ENCODE measurements at places on chromosomes 1 and 21. TPM values are rescaled to one million over a fixed set of nuclear protein-coding genes. Genes with fewer than 3 reads are reported as not detected.

- no peak for DNase-seq
Observed at GRCh38 chr1:24045771-24046170, 65.6 kb upstream of the SRSF10 start.

DNA sequence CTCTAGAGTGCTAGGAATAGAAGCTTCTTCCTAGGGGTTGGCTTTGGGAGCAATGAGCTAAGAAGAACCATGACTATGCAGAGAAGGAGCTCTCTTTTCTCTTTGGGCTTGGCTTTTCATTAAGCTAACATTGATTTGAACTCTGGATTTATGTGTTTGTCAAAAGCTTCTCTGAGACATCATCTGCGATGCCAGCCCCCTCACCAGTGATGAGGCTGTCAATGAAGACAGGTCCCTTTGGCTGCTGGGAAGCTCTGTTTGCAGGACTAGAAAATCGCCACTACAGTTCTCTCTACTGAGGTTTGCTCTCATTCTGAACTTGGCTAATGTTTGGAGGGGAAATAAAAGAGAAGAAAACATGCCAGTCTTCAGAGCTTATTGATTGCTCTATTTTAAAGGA is 185.0 kb downstream of the PCP4 start:
- no peak for DNase-seq

GRCh38 chr1:204036882-204037655 is 35.8 kb upstream of the SOX13 start:
- DNase-seq, result no peak

GRCh38 chr1:77407738-77408375 is 126.0 kb downstream of the AK5 start:
- no peak for DNase-seq

DNA sequence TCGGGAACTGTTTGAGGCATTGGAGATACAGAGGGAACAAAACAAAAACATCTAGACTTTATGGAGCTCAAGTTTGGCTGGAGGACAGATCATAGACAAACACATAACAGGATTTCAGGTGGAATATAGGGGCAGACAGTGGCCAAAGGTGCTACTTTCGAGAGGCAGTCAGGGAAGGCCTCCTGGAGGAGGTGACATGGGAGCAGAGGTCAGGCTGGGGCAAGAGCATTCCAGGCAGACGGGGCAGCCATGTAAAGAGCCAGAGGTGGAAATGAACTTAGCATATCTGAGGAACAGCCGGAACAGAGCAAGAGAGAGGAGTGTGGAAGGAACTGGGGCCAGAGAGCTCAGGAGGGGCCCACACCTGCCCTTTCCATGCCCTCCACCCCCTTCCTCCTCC is 122.3 kb downstream of the DMRTB1 start:
- no peak for DNase-seq

- no peak for DNase-seq
Observed at GRCh38 chr1:10943991-10944730, 68.3 kb upstream of the TARDBP start.

DNA sequence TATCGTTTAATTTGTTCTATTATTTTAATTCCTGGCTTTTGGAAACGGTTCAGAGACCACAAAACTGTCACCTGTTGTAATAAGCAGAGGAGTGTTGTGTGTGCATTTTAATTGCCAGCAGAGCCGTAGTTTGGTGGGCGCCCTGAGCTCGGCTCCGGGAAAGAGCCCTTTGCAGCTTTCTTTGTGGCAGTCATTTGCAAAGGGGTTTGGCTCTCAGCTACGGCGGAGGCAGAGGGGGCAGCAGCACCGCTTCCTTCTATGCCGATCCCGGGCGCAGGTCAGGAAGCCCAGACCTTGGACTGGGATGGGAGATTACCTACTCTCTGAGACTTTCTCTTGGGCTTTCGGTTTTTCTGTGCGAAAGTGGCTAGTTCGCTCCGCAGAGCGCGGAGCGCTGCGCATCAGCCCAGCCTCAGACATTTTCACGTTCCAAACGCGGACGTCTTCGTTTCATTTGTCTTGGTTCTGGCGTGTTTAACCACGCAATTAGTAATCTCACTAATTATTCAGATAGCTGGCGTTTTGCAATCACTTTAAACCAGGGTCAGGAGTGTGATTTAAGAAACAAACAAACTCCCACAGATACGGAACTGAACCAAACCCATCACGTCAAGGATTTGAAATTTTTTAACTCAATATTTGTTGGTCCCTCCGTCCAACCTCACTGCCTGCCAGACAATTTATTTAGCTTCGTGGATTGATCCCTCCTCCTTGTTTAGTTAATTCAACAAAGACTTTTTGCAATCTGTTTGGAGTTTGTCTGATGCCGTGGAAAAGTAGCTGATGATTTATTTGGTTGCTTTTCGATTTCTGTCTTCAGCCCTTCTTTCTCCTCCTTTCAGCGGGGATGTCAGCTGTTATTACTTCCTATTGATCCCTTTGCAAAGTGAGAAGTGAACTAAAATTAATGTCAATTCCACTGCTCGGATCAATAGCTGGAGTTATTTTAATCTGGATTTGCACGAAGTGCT is 3.9 kb downstream of the RNF220 start:
- DNase-seq, result no peak

DNA sequence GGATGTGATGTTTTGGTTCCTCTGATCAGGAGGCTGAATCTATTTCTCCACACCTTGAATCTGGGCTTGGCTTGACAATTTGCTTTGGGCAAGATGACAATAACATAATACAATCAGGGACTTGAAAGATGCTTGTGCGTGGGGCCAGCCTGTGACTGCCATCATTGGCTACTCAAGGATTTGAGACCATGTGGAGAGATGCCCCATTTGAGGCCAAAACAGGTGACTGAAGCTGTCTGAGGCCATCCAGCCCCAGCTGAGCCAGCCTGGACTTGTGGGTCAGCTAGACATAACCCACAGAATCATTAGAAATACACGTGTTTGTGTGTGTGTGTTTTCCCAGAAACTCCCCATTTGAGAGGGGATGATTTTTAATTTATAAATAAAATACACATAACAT is 421.5 kb downstream of the PTPRU start:
- no peak for DNase-seq

- DNase-seq, result no peak
Observed at GRCh38 chr1:17498214-17498613, 41.3 kb upstream of the ARHGEF10L start.

DNA sequence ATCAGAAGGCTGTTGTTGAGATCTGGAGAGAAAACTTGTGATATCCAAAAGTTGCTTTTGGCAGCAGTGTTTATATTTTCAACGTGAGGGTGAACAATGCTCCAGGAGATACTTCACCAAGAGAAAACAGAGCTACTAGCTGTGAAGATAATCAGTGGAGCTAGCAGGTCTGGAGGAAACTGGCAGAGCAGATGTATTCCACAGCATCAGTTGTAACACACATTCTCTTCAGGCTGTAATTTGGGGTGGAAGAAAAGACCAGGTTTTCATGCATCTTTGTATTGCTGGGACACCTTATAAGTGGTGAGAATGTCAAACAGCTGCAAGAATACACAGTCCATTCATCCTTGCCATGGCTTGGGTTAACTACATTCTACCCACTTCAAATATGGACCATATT is 22.0 kb downstream of the AHCYL1 start:
- DNase-seq, result no peak

DNA sequence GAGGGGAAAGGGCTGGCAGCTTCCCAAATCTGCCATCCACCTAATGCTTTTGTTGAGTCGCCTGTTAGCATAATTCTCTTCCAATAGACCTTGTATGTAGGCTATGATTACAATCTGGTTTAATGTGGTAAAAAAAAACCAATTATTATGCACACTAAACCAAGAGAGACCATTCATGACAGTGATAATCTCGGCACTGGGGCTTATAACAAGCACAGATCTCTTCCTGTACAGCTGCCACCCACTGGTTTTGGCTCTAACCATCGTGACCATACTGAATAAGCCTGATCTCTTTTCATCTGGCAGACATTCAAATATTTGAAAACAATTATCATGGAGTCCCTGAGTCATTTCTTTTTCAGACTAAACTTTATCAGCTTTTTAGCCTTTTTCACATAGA is 12.0 kb upstream of the SYT14 start:
- no peak for DNase-seq

DNA sequence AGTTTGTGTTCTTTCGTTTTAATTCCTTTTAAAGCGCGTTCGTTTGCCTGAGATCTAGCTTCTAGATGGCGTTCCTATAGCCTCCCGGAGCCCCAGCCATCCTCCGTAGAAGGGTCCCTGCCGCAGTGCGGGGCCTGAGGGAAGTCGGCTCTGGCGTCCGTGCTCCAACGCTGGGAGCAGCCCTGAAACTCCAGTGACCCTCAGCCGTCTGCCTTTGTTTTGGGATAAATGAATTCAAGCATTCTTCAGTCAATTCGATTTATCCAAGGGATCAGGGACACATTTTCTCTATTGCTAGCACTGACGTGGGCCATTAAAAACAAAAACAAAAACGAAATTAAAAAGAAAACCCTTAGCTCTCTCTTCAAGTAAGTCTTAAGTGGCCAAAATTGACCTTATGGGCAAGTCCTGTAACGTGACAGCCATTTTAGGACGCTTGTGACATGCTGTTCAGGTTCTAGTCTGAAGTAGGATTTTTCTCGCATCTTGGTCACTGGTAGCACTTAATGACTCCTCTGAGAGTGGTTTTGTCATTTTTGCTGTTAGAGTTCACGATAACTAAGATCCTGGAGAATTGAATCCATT is 742 bp upstream of the HSPA13 start:
- DNase-seq, result no peak

NEK2 gene
- polyA plus RNA-seq, result 19.3 TPM

RUNX1 gene
- polyA plus RNA-seq, result 2.0 TPM

C1orf52 gene
- polyA plus RNA-seq, result 40.6 TPM

COA7 gene
- polyA plus RNA-seq, result 20.2 TPM

CYP4A11 gene
- polyA plus RNA-seq, result 48.1 TPM

Data from right renal cortex interstitium (tissue), 3 donors.